Right ventricle myocardium inferior (tissue), 1 donor: ENCODE measurements at places on chromosomes 11 and 22.

DNA sequence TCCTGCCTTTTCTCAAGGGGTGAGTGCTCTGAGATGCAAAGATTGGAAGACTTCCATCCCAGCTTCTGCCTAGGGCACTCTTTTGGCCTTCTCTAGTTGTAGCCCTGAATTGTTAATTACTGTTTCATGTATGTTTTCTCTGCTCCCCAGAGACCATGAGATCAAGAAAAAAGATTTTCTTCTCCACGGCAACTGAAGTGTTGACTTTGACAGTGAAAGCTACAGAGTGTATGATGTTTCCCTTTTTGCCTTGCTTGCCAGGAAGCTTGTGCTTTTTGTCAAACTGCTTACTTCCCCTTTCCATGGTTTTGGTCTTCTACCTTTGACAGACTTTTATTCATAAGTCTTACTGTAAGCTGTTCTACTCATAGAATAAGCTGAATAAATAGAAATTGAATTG, 23.3 kb upstream of the EIF3D start:
- DNase-seq = no peak

- DNase-seq = no peak
These were observed 4.7 kb downstream of the C11orf52 start for GRCh38 chr11:111923351-111923788.

- DNase-seq = no peak
These were observed 8.6 kb downstream of the ASRGL1 start for GRCh38 chr11:62345861-62346260.

- DNase-seq = no peak
These were observed 9.2 kb downstream of the SOX10 start for GRCh38 chr22:37975153-37975552.

GRCh38 chr11:125223901-125224361, 59.4 kb downstream of the PKNOX2 start:
- DNase-seq = no peak

DNA sequence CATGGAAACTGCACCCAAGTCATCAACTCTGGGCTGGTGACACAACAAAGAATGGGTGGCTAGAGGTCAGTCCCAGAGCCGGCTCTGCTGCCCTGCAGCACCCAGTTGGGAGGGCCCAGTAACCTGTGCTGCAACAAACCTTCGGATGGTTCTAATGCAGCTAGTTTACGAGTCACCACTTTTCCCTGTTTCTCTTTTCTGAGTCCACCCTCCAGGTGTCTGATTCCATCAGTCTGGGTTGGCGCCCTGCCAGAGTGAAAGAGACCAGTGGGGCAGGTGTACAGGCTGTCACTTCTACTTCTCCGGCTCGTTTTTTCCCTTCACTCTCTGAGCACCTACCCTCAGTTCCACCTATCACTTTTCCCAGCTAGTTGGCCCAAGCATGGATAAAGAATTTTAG, 572.9 kb downstream of the NTM start:
- no peak for DNase-seq

- DNase-seq = no peak
These were observed 53.1 kb downstream of the SPECC1L start for GRCh38 chr22:24323695-24324094.

DNA sequence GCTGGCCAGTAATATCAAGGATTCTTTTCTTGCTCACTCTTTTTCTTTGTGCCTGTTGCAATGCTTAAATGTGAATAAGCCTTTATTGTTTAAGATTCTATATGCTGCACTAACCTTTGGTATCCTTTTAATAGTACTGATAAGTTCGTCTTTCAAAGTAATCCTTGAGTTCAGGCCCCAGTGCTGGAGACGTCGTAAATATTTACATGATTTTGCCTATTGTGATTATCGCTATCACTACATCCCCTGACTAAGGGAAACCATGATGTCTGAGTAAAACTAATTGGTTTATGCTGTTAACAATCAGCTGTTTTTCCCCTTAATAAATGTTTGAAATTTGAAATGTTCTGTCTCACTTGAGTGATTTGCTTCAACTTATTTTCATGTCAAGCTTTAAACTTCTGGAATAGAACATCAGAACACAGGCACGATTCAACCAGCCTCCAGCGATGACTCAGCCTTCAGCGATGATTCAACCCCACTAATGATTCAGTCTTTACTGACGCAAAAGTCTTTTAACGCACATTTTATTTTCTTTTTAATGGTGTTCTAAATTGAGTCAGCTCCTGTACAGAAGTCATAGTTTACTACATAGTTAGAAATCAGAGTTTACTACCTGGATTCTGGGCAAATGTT, 3.9 kb downstream of the HTATIP2 start:
- no peak for DNase-seq

DNA sequence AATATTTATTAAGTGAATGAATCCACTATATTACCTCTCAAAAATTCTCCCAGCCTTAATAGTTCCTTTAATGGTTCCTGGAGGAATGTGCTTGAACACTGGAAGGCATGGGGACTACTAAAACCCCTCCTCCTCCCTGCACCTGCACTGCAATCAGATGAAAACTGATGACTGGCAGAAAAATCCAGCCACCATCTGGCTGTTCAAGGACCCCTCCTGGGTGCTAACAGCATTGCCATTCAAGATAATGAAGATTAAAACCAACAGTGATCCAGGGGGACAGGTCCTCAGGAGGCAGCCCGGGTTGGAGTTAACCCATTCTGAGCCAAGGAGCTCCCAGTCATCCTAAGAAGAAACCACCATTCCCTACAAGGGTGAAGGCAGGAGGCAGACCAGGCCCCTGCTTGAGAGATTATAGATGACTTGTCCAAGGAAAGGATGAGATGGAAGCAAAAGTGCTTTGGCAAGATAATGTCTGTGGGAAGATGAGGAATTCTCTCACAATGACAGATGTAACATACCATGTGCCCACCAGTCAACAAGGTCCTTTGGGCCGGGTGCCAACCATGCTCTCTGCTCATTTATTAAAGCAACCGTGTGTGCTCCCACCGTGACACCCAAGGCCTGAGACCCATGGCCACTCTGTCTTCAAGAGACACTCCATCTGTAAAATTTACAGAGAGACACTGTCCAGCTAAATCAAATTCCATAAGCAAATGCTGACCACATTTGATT, 90.6 kb downstream of the LARGE1 start:
- no peak for DNase-seq

DNA sequence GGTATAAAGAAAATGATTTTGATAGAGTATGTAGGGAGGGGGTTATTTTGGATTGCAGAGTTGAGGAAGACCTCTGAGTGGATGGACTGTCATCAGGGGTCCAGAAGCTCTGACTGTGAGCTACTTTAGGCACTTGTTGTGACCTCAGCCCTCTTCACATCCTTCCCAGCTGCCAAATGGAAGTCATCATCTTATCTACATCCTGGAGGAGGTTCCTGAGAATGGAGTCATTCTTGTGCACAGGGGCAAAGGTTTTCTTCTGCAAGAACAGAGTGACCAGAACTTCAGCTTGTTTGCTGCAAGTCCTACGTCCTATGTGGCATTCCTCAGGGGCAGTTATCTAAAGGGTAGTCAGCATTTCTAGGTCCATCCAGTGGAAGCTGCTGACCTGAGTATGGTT, 393.8 kb downstream of the AASDHPPT start:
- no peak for DNase-seq
